ENCODE measurements at places on chromosomes 12 and 14. TPM values are rescaled to one million over a fixed set of nuclear protein-coding genes. Genes with fewer than 3 reads are reported as not detected.

DNA sequence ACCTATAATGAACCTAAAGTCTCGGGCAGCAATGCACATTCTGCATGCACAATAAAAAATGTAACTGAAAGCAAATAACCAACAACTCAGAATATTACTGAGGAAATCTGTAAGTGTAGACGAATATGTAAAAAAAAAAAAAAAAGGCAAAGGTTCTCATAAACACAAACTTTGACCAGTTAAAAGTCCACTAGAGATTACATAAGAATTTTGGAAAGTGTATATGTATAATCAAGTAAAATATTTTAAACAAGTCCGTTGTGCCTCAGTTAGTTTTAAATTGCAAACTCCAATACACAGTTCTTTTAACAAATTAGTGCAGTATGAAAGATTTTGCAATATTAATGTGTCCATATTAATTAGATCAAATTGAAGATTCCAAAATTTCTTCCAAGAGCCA is 35.3 kb upstream of the PAPOLA start:
- ATAC-seq = no peak

DNA sequence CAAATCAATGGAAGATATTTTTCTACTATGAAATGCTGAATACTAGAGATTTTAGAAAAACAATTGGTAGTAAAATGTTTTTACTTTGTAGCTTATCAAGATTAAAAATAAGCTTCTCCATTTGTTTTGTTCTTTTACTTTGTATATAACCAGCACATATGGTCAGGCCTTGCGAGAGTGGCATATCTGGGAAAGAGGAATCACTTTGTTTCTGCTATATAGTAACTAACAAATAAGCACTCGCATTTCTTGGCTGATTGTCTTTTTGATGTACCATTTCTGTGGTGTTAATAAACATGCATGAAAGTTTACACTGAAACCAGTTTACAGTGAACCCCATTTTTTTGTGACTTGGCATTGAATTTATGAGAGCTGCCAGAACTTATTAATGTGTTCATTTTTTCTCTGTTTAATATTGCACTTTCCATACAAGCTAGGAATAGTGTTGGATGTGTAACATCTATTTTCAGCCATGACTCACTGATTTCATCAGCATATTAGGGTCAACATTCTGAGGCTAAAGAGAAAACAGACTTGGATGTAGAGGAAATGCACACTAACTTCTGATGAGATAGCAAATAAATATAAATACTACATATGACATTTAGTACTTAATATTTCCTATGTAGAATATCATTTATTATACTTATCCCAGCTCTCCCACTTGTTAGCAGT is 635.5 kb downstream of the KCNH5 start:
- peak; percentile 45 for ATAC-seq

Gene CLEC2A
- not detected for total RNA-seq

Gene KLRK1
- total RNA-seq = 0.89 TPM

DNA sequence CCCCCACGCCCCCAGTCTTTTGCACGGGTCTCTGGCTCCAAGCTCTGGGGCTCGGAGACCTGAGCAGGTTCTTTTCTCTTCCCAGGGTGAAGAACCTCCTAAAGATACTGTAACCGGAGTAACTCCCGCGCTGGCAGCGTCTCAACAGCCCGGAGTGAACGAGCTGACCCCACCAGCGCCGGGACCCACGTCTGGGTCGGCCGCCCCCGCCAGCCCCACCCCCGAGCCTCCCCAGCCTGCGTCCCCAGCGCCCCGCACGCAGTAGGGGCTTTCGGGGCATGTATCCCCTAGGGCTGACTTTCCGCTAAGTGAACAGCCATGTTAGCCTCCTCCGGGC is 858 bp downstream of the SLC35F4 start:
- ATAC-seq = no peak

DNA sequence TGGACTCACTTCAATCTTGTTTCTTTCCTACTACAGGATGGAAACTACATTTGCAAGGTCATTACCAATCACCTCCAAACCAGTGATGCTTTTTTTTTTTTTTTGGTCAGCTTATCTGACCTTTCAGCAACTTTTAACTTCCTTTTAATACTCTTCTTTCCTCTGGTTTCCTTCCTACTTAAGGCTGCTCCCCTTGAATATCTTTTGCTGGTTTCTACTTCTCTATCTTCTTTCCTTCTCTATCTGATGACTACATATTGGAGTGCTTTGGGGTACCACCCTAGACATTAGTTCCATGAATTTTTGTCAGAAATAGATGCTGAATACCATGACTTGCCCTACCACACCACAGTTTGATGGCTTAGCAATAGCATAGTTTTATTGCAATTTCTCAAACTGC is 197.7 kb upstream of the DDHD1 start:
- ATAC-seq = no peak

Data from motor neuron (in vitro differentiated cells).